Suppressor macrophage treated with lipopolysaccharide for 1 hour (primary cell): ENCODE measurements at places on chromosomes 12 and 14.

DNA sequence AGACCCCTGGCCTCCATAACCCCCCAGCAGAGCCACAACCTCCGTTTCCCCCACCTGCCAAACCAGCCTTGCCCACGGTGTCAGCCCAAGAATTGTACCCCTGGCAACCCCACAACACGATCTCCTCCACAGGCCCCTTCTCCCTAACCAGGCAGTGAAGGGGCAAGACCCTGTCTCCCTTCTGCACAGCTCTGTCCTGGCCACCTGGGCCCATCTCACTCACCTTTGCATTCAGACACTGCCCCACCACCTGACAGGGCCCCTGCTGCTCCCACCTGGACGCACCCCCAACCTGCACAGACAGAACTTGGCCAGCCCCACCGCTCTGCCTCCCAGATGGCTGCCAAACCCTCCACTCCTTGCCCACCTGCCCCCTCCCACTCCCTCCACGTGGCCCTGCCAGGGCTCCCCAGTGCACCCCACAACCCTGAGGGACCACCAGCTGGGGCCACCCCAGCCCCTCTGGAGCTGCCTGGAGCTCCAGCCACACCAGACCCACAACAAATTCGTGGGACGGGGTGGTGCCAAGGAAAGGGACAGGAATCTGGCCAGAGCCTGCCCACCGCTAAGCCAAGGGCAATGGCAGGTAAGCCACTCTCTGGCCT is 11.8 kb downstream of the AHNAK2 start:
- DNase-seq: no peak

DNA sequence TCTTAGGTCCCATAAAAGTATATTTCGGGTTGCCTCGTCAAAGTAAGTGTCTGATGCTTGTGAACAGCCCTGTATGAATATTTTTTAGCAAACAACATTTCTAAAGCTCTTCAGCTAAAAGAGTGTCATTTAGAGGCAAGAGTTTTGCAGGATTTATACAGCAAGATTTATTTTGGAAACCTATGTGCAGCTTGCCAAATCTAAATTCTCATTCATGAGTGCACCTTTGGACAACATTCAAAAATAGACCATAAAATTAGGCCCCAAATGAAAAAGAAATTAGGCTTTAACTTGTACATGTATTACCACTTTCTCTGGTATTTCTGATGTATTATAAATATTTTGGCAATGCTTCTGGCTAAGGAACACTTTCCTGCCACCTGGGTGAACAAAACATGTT is 224.4 kb upstream of the PDZRN4 start:
- no peak for DNase-seq

DNA sequence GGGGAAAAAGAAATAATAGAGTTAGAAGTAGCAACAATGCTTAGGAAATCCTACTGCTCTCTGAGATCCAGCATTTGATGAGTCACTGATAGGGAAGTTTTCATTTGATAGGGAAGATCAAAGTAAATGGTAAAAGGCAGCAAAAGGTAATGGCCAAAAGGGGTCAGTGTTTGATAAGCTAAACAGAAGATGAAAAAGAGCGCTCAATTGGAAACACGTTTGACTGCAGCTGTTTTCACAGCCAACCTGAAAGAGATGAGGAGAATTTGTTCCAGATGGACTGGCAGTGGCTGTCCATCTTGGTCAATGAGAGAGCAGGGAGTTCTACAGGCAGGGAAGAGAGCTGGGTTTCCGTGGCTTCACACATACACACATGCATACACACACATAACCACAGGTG is 264.2 kb downstream of the TMEM132C start:
- no peak for DNase-seq

GRCh38 chr14:73717266-73717665 is 3.1 kb upstream of the PNMA1 start:
- DNase-seq: no peak

DNA sequence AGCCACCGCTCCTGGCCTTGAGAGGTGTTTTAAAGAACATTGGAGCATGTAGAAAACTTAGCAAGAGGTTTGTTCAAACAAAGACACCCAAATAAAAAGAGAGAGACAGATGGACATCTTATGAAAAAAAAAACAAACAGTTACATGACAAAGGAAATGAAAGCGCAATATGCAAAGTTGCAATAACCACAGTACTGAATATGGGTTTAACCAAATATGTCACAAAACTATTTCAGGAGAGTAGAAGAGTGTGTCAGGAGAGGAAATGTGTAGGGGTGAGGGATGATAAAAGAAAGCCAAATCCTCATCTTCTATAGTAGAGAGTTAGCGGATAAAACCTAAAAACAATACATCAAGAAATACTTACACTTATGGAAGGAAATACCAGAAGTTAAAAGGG is 98.4 kb downstream of the GTF2A1 start:
- peak; percentile 48 for DNase-seq

- no peak for DNase-seq
Measured at GRCh38 chr12:17020765-17021164, 414.8 kb upstream of the LMO3 start.

GRCh38 chr12:27198036-27198435 is 46.0 kb upstream of the STK38L start:
- DNase-seq: no peak

DNA sequence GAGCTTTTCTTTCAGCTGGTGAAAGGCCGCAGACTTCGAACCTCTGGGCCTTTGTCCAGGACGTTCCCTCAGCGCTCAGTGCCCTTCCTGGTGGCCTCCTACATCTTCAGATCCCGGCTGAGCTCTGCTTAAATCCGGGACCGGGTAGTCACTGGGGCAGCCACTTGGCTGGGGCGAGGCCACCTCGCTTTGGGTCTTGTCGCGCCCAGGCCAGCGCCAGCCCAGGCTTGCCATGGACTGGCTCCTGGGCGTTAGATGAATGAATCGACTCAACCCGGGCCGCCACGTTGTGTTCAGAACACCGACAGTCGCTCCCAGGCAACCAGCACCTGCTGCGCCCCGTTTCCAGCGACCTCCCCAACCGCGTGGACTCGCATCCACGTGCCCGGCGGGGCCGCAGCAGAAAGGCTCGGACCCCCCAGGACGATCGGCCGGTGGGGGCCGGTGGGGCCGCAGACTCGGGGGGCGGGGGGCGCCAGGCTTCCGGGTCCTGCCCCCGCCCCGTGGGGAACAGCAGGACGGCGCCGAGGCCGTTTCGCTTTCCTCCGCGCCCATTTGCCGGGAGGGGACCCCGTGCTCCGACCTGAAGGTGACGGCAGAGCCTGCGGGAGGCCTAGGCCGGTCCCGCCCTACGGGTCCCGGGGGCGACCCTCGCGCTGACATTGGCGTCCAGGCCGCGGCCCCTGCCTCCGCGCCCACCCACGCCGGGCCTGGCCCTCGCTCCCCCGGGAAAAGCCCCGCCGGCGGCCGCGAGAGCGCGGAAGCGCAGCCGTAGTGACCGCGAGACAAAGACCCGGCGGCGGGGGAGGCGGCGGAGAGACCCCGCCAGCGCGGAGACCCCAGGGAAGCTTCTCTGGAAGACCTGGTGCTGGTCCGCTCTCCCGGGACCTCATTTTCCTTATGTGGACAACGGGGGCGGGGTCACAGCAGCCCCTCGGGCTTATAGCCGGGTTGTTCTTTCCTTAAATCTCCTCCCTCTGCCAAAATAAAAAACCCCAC is 37.3 kb upstream of the RCOR1 start:
- DNase-seq: peak; percentile 85

GRCh38 chr12:22396735-22397134 is 62.2 kb upstream of the ST8SIA1 start:
- DNase-seq: no peak

DNA sequence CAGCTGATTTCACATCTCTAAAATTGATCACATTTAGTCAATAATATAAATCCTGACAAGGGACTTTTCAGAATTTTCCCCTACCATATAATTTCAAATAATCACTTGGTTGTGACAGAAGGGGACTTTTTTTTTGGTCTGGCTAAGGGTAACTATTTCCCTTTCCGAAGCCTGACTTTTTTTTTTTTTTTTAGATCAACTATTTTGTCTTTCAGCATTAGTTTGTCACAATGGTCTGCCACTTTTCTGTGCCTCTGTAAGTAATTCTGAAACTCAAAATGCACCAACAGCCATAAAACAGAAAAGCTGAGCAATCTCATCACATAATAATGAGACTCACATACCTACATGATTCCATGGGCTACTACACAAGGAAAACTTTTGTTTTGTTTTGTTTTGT is 266.4 kb downstream of the SSPN start:
- peak; percentile 28 for DNase-seq

DNA sequence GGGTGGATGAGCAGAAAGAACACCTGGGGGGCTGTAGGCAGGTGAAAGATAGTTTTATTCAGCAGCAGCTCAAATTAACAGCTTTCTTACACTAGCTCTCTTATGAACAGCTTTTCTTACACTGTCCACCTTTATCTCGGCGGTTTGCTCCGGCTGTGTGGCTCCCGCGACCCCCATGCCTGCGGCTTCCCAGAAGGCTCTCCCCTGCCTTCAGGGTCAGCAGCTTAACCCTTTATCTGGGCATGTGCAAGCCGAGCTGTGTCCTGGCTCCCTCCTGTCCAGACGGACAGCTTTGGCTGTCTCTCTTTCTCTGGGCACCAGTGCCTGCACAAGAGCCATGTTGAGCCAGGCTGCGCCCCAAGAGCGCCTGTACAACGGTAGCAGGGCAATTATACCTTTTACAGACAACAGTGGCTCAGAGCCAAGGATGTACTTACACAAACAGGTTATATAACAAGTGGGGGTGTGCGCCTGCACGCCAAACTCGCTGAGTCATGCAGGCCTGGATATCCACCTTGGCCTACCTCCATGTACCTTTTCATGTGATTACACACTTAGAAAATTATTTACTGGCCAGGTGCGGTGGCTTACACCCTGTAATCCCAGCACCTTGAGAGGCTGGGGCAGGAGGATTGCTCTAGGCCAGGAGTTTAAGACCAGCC is 28.5 kb upstream of the KLHL42 start:
- no peak for DNase-seq

DNA sequence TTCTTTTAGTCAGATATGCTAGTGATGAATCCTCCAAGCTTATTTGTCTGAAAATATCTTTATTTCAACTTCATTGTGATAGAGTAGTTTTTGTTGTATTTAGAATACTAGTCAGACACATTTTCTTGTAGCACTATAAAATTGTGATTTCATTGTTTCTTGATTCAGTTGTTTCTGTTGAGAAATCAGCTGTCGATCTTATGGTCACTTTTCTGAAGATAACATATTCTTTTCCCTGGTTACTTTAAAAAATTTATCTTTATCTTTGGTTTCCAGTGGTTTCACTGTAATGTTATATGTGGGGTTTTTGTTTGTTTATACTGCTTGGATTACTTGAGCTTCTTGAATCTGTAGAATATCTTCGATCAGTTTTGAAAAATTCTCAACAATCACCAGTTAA is 426.1 kb downstream of the SOX5 start:
- DNase-seq: no peak

- DNase-seq: peak; percentile 59
Measured at GRCh38 chr12:118063576-118064391, 2.8 kb upstream of the WSB2 start.

DNA sequence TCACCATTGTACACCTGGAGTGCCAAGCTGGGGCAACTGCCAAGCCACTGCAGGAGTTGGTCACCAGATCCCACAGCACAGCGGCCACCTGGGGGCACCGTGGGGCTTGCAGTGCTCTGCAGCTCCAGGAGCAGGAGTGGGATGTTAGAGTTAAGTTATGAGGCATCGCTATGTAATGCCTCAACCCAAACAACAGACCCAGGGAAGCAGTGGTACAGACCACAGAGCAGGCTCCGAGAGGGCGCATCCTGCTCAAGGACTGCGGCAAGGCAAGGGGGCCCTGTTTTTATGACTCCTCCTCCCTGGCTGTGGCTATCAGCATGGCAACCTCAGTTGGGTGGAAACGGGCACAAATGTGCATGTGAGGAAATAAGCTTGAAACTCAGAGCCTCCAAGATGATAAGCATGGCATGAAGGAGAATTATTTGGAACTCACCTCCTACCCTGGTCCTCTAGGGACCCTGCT is 63.1 kb downstream of the ARL6IP4 start:
- peak; percentile 74 for DNase-seq

DNA sequence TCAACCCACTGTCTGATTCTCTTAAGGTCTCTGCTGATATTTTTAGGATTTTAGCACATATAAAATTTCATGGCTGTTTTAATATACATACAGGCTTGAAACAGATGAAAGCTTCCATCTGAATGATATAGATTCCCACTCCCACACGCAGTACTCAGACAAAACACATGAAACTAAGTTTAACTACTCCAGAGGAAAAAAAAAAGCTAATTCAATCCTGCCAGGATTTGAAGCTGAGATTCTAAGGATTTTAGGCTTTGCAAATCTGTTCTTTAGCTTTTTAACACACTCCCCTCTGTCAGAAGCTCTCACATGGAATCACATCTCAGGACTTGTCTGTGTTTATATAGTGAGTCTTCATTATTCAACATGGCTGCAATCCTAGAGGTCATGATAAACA is 217.3 kb downstream of the BCAT1 start:
- DNase-seq: no peak

GRCh38 chr12:92369056-92369455 is 223.4 kb upstream of the BTG1 start:
- no peak for DNase-seq

GRCh38 chr12:72011374-72011773 is 72.7 kb downstream of the TPH2 start:
- DNase-seq: no peak

DNA sequence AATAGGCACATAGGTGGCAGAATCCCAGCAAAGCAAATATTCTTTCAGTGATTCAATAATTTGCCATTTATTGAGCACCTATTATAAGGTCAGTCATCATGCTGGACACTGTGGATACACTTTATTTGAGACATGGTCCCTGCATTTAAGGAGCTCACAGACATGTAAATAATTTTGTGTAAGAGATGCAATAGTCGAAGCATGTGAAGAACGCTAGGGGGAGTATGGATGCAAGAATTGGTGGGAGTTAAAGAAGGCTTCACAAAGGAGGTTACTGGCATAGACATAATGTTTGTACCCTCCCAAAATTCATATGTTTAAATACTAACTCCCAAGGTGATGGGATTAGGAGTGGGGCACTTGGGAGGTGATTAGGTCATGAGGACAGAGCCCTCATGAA is 260.6 kb upstream of the GARIN6 start:
- DNase-seq: no peak

DNA sequence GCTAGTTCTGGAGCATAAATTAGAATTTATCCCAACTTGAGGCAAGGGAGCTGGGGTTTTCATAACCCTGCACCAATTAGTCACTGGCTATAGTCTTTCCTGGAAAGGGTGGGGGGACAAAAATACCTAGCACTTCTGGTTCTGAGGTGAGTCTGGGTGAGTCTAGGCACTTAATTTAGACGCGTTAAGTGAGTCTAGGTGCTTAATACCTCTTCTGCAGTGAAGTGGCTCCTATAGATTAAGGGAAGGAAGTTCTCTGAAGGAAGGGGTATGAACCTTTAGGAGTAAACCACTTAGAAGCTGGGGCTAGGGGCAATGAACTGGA is 251.7 kb downstream of the EFCAB11 start:
- no peak for DNase-seq

- no peak for DNase-seq
Measured at GRCh38 chr14:72894623-72895378, 900 bp upstream of the DPF3 start.
